ENCODE measurements at places on chromosomes 11 and 22.
A peak's percentile ranks its signal among the peaks of the same experiment; 100 is the strongest.

- no peak for DNase-seq
These were observed 107.6 kb downstream of the CSNK2A3 start for GRCh38 chr11:11245453-11245852.

DNA sequence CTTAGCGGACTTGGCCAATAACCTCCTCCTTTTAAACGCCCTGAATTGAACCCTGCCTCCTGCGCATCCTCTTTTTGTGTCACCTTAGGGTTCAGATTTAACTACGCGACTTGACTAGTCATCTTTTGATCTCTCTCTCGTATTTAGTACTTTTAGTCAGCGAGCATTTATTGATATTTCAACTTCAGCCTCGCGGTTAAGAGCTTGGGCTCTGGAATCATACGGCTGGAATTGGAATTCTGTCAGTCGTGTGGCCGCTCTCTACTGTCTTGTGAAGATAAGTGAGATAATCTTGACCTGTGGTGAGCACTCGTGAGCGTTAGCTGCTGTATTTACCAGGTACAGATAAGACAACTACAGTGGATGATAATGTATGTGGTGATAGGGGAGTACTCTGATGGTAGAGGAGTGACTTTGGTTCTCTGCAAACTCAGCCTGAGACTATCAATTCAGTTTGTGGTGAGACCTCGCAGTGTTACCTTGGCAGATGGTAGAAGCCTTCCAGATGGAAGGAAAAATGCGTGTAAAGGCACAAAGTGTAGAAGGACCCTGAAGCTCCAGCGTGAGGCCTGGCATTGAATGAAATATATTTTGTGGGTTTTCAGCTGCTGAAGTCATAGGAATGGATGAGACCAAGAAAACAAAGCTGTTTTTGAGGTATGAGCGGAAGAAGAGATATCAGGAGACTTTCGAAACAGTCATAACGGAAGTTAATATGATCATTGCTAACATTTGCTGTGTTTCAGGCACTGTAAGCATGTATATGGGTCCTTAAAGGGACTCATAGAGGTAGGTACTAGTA is 682 bp downstream of the ATM start:
- DNase-seq: no peak

DNA sequence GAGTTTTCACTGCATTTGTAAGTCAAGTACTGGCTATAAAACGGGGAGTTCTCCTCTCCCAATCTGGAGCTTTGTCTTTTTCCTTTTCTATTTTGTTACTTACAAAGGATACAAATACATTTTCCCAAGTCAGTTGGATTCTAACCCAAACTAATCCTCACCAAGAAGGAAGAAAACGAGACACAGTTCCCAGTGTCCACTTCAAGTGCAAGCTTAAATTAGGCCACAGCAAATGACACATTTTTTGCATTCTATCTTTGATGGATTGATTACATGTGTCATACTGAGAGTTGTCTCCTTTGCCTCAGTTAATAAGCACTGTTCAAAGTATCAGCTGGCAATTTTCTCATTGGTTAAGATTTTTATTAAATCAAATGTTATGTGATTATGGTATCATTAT is 296.7 kb upstream of the ANO5 start:
- no peak for DNase-seq

DNA sequence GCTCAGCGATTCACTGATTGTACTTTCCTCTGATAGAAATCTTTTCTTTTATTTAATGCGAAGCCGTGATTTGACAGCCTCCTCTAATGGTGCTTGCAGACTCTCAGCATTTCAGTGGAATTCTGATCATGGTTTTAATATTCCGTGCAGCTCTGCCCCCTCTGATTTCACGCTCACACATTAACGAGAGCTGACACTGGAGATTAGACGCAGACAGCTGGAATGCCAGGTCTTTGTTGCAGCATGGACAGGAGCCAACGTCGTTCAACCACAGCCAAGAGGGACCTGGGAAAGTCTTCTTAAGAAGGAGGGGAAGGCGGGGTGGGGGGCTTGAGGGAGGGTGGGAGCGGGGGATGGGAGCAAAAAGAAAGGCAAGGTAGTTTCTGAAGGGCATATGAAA is 186.4 kb downstream of the BLID start:
- no peak for DNase-seq

DNA sequence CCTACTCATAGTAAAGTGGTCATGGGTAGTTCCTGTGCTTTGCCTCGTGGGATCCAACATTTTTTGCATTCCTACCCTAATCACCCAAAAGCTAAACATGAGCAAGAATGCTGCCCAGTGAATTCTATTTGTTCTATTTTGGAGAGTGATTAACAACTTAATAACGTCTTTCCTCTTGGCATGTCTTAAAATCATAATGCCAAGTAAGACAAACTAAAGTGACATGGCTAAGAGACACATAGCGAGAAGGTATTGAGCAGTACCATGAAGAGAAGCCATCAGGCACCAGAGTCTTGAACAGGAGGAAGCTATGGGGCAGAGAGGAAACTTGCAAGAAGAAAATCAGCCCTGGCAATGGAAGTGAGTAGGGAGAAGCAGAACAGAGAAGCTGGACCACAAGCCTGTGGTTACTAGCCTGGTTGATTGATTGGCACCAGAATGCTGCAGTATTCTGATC is 32.0 kb downstream of the EXPH5 start:
- DNase-seq: peak; percentile 69

- DNase-seq: no peak
These were observed 7.2 kb downstream of the LMNTD2 start for GRCh38 chr11:553083-553987.

DNA sequence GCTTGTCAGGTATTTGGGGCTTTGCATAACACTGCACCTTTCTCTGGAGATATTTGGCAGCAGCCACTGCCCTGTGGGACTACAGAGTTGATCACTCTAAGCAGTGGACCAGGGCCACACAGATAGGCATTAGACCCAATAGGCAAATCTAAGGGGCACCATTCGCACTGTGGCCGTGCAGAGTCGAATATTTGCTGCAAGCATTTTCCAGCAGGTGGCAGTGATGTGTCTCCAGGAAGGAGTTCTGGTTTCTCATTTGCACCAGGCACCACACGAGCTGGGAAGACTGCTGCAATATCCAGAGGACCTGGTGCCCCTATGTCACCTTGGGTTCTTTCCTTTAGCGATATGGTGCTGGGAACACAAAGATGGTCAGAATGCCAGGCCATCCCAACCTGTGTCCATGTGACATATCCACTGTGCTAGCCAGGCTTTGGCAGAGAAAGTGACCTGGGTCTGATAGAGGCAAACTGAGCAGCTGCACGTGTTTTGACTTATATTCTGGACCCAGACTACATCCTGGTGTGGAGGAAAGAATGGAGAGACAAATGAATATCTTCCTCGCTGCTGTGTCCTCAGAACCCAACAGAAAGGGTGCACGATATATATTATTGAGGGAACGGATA is 318.7 kb downstream of the BUD13 start:
- peak; percentile 5 for DNase-seq

- no peak for DNase-seq
These were observed at the start of gene RASSF10 for GRCh38 chr11:13008625-13009475. TSS of gene RASSF10 (plus strand) at chr11:13009316. CDS start at chr11:13009577, 261 bp downstream.

DNA sequence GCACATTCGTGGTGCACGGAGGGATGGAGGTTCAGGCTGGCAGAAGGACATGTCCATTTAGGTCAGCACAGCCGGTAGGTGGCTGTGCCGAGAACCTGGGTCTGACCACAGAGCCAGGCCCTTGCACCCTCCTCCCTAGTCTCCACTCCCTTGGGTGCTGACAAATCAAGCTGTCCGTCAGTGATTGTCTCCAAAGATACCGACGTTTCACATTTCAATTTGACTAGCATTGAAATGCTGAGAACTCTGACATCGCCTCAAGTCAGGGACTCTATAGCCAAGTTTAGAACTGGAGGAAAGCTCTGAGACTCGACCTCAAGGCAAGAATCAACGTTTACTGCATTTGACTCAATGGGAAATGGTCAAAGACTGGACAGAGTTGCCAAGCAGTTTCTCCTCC is 1321.1 kb downstream of the TBC1D22A start:
- no peak for DNase-seq

DNA sequence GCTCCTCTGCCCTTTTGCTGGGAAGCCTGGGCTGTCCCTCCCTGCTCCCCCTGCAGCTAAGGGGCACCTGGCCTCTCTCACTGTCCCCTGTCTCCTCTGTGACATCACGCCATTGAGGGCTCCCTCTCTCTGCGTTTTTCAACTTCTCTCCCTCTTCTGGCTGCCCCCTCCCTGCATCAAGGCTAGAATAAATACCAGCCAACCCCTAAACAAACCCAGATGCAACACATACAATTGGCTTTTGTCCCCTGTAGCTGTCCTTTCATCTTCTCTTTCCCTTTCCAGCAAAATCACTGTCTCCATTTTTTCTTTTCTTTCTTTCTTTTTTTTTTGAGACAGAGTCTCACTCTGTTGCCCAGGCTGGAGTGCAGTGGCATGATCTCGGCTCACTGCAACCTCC is 3.3 kb upstream of the MIEF1 start:
- no peak for DNase-seq

All from GM04503 (cell line).